ENCODE measurements at places on chromosomes 6 and 20.

DNA sequence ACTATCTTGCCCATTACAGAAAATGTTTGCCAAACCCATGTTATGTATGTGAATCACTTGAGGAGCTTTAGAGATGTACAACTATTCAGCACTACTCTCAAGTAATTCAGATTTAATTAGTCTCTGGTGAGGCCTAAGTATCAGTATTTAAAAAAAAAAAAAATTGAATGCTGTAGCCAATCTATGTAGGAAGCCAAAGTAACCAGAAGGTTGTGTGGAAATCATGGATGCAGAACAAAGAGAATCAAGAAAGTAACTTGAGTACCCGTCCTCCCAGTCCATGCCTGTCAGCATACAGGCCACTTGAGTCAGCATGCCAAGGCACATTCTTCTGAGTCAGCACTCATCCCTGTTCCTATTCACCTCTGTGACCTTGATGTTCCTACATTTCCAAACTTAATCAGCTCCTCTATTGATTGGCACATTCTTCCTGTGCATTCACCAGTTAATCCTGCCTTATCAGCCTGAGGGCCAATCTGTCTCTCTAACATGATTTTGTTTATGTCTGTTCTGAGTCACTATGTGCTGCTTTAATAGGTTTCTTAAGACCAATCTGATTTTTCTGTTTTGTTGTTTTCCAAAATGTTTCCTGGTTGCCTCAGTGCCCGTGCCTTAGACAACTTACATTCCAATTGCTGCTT, 165.6 kb downstream of the KCNQ5 start:
- peak; percentile 59 for DNase-seq

GRCh38 chr6:154891901-154892300, 103.2 kb upstream of the TIAM2 start:
- no peak for DNase-seq

DNA sequence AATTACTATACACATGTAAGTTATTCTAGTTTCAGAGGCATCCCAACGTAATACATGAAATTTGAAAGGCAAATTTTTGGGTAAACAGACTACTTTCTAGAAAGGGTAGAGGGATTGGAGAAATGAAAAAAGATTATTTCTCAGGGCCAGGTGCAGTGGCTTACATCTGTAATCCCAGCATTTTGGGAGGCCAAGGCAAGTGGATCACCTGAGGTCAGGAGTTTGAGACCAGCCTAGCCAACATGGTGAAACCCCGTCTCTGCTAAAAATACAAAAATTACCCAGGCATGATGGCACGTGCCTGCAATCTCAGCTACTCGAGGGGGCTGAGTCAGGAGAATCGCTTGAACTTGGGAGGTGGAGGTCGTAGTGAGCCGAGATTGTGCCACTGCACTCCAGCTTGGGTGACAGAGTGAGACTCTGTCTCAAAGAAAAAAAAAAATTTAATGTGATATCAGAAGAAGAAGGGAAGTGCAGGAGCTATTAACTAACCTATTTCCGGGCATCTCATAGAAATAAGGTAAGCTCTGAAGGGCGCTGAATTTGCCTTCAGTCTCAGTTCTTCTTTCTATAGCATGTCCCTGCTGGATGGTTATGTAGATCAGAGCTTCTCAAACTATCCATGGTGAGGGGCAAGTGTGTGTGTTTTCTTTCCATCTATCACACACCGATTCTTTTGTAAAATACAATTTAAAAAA, 100.3 kb upstream of the MTHFD1L start:
- DNase-seq: no peak

DNA sequence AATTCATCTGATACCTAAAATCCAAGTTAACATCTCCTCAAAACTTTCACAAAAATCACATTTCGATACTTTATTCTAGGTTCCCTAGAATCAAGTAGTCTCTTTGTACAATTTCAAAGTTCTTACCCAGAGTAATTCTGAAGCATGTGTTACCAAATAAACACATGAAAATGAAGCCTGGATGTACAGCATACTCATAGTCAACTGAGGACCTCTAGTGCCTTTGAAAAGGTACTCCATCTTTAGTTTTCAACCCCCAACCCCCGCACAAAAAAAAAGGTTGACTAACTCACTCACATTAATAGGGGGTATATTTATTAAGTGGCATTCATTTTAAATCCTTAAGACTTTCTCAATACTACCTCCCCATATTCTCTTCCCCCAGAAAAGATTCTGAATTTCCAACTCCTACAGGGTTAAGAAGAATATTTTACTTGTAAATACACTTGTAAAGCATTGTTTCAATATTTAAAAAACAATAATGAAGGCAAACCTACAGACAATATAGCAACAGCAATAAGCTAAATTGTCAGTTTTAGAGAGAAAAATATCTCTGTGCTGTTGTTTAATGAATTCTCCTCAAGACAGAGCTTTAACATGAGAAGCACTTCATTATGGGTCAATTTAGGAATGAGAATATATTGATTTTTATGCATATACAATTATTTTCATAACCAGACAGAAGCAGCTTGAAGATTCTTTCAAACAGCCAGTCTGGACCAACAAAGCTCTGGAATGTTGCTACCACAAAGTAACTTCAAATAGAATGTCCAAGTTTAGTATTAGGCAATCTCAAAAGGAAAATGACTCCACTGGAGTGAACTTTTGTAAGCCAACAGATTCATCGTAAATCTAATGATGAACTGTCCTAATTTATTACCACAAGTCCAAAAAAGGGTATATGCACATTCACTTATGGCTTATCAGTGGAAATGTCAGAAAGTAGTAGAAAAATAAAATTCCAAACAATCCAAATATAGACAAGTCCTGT, 3.3 kb downstream of the PLN start:
- DNase-seq: no peak

DNA sequence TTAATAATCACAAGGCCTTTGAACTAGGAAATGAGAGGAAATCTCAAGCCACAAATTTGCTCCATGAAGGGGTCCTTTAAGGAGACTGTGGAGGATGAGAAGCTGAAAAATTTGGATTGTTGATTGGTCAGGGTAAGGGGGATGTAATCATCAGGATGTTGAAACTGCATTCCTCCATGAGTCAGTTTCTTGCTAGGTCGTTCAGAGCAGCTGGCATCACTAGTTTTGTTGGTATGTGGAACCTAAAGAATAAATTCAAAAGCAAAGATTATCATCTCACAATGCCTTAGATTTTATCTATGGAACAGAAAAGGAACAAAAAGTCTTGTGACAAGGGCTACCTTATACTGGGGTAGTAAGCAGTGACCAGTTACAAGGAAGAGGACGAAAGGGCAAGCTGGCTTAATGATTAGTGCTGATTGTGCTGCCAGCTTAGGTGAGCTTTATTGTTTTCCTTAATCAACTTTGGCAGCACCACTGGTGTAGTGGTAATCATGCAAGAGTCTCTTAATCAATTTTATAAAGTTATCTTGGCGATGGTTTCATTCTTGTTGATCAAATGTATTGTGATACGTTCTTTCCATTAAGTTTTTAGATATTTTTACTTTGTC, 36.6 kb downstream of the CRISP2 start:
- DNase-seq: peak; percentile 38

GRCh38 chr6:7916959-7917358, 6.4 kb upstream of the TXNDC5 start:
- DNase-seq: no peak

DNA sequence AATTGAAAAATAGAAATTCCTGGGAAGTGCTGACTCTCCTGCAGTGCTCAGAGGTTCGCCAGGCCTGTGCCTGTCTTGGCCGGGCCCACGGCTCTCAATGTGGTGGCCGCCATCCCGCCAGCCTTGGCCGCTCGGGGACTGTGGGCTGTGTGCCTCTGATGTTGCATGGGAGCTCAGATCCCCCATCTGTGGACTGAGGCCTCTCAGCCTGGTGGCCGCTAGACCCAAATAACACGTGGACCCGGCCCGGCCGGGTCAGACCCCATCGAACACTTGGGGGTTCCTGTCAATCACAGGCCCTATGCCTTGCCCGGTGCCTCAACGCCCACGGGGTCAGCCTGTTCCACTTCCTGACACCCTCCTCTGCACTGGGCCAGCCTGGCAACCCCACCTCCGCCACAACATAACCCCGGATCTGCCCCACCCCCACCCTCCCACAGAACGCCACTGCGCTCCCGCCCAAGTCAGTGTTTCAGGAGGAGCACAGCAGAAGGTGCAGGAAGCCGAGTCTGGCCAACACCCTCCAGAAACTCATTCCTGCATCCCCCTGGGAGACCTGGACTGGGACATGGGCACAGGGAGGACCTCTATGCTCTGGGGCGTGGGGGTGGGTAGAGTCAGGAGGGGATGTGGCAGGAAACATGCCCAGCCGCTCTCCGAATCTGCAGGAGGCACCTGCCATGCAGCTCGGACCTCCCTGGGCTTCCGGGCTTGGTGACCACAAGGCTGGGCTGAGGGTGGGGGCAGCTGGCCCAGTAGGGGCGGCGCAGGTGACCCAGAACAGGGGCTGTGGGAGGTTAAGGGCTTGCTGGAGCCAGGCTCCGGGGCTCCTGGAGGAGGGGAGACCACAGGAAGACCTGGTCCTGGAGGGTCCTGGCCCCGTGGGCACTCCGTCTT, 98.7 kb upstream of the BHLHE23 start:
- no peak for DNase-seq

DNA sequence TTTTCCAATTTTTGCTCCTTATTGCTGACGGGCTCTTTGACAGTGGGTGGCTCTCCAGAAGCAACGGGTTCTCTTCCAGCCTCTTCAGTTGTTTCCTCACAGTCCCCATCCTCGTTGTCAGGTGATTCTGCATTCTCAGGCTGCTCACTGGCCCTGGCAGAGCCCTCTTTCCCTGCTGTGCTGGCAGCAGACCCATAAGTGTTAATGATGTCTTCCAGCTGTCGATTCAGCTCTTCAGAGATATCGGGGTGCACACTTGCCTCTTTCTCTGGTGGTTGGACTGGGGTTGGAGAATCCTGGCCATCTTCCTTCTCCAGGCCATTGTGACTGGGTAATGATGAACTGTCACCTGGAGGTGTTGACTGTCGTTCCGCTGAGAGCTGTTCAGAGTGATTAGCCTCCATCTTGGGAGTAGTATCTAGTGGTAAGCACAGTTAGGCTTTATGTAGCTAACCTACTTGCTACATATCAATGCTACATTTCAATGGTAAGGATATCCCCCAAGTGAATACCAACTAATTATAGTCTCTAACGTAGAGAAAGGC, 3.2 kb downstream of the TXLNB start:
- no peak for DNase-seq

DNA sequence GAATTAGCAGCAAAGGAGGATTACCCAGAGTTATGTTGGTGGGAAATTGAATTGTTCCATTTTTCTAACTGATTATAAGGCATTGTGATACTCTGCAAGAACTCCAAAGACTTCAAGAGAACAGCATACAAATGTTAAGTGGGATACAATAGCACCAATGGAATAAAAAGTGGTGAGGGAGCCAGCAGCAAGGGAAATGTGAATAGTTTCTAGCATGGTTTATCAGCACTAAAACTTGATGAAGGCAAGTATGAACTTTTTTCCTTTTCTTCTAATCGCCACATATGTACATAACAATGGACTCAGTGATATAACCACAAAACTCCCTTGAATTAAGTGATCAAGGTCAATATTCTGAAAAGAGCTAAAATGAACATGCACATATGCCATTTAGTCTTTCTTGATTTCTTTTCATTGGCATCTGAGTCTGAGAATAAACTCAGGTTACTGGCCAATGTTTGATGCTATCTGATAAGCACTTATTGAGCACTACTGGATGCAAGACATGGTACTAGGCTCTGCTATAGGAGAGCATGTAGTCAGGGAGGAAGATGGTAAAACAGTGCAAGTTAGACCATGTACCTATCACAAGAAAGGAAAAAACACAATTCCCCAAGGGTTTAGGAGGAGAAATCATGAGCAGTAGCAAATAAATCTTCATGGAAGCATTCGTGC, 36.6 kb upstream of the NOX3 start:
- no peak for DNase-seq

DNA sequence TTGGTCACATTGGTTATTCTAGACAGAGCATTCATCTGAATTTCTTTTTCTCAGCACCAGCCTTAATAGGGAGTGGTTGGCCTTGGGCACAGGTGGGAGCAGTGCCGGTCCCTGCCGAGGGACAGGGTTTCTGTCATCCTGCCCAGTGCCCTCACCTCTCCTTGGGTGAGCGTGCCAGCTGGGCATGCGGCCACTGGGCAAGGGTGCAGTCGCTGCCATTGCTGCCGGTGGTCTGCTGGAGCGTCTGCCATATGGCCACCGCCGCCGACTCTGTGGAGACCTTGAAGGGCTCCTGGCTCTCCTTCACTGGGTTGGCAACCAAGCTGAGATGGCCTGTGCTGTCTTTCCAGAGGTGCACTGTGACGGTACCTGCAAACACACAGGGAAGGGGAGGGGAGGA, 16.4 kb upstream of the UQCC2 start:
- no peak for DNase-seq

DNA sequence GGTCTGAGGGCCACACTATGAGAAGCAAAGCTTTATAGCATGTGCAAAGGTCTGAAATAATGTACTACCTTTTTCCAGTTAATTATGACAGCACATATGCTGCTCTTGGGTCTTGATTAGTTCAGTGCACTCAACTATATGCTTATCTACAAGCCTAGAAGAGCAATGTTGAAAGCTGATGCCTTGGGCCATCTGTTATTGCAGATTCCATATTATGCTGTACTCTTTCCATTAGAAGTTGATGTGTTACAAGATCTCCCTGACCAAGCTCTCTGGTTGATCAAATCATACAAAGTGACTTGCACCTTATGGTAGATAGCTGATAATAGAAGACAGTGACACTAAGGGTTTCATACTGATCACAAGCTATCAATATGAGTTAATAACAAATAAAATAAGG, 327.3 kb downstream of the FRK start:
- no peak for DNase-seq

- DNase-seq: no peak
These were observed 9.6 kb downstream of the L3MBTL3 start for GRCh38 chr6:130027948-130028347.

- DNase-seq: no peak
These were observed 201.6 kb upstream of the SGK1 start for GRCh38 chr6:134519465-134519864.

GRCh38 chr6:47044397-47044796, 2.3 kb upstream of the ADGRF1 start:
- no peak for DNase-seq

DNA sequence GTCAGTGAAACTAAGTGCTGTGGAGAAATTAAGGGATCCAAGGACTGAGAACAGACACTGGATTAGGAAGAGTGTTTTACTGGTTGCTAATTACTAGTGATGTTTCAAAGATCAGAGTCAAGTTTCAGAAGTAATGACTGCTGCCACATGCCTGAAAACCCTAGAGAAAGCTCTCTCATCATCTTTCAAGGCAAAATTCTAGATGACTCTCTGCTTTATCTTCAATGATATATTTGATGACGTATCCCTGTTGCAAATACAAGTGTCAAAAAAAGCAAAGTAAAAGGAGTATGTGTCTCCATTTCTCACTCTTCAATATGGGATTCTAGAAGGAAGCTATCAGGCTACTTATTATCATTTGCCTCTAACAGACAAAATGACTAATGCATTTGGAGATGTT, 38.0 kb downstream of the HMGCLL1 start:
- no peak for DNase-seq

GRCh38 chr6:142187209-142187608, 40.1 kb downstream of the VTA1 start:
- no peak for DNase-seq
